NCI-H226 (cell line): ENCODE measurements at places on chromosomes 5 and 9.

DNA sequence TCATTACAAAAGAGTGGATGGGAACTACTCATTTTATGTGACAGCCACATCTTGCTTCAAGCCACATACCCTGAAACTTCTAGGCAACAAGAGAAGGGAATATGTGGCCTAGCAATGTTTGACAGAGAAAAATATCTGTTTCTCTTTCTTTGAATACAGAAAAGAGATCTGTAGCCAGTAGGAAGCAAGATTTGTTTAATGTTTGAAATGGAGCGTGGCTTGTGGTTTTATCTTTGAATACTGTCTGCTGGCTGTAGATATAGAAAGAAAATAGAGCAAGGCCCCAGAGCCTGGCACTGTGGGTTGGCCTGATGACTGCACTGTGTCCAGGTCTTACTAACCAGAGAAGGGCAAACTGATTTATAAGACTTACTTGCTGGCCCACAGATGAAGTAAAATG, 133.8 kb downstream of the ARHGEF28 start:
- DNase-seq = no peak

DNA sequence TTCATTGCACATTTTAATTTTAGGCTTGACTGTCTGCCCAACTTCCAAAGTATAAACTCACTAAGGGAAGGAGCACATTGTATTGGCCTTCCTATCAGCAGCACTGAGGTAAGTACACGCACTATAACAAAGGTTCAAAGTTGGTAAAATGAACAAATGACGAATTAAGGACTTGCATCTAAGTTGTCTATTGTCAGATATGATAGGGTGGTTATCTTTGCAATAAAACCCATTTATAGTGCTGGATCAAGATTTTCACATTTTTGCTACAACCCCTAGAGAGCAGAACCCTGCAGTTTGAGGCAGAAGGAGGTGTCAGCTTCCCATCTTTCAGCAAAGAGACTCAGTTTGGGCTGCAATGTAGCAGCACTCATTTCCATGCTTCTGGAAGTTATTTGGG, 5.1 kb downstream of the HOMER1 start:
- no peak for DNase-seq

DNA sequence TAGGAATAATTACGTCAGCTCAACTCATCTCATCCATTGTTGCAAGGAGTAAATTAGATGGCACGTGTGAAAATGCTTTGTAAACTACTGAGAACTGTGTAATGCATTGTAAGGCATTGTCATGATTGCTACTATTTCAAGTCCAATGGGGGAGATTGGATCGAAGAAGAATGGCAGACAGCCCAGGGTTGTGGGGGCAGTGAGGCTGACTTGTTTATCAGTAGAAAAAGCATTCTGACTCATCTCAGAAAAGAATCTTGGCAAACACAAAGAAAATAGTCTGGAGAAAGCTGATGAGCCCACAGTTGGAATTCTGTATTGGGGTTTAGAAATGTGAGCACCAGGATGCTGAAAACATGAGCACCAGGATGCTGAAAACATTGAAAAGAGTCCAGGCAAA, 28.0 kb upstream of the DAP start:
- peak; percentile 76 for DNase-seq

- no peak for DNase-seq
These were observed 52.1 kb upstream of the EXOC3 start for GRCh38 chr5:390623-391491.

- no peak for DNase-seq
These were observed 20.6 kb downstream of the IRF1 start for GRCh38 chr5:132470010-132470392.

GRCh38 chr9:90014421-90014820, 409.6 kb downstream of the GADD45G start:
- DNase-seq = no peak

GRCh38 chr9:99752417-99753109, 69.1 kb upstream of the NR4A3 start:
- DNase-seq = peak; percentile 76

DNA sequence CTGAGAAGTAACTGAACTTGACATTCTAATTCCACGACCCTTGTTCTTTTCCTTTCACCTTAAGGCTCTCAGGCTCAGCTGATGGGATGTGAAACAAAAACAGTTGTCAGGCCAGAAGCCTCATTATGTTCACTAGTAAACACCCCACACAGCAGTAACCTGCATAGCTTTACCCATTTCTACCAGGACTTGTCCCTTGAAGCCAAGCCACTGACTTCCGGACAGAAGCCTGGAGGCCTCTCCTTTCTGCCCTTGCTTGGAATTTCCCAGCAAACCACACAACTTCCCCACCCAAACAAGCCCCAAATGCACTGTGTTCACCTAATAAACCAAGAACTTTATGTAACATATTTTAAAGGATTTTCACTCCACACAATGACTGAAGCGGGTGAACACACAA, 19.6 kb downstream of the PRUNE2 start:
- DNase-seq = no peak

GRCh38 chr9:71758785-71759184, 9.5 kb downstream of the CEMIP2 start:
- DNase-seq = no peak
